ENCODE measurements at places on chromosomes 4 and X. TPM values are rescaled to one million over a fixed set of nuclear protein-coding genes. Genes with fewer than 3 reads are reported as not detected.

MID1IP1 gene
- total RNA-seq = 68.5 TPM

SLC2A9 gene
- total RNA-seq = 2.6 TPM

HAND2 gene
- 24.9 TPM for total RNA-seq

NWD2 gene
- not detected for total RNA-seq

LRBA gene
- 15.3 TPM for total RNA-seq

ARMCX4 gene
- total RNA-seq = 0.70 TPM

SYTL5 gene
- total RNA-seq = 0.35 TPM

CCNB3 gene
- under 0.01 TPM for total RNA-seq

CORIN gene
- total RNA-seq = 0.09 TPM

GLRA2 gene
- not detected for total RNA-seq

ZAR1 gene
- total RNA-seq = not detected
